ENCODE measurements at places on chromosomes 13 and 19. TPM values are rescaled to one million over a fixed set of nuclear protein-coding genes. Genes with fewer than 3 reads are reported as not detected.

DNA sequence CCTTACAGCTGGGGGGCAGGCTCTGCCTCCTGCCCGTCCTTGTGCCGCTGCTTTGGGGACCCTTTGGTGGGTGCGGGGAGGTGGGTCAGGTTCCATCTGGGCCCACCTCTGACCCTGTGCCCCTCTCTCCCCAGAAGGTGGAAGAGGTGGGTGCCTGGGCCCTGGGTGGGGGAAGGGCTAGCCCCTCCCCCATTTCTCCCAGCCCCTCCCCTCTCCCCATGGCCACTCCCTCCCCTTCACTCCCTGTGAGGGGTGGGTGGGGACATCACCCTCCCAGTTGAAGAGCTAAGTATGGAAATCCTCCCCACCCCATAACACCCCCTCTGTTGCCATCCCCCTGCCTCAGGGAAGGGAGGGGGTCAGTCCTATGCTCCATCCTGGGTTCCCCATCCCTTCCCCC, 14.2 kb downstream of the ARHGEF1 start:
- H3K27ac ChIP-seq: no peak overlapping the region
- no peak for DNase-seq
- no peaks in the 10 kb centered on the region for H3K4me1 ChIP-seq
- no peaks in the 10 kb centered on the region for H3K27me3 ChIP-seq

GRCh38 chr19:19628501-19629134, 598 bp upstream of the LPAR2 start:
- peaks cover 22% of the 10 kb centered on the region for H3K4me1 ChIP-seq
- H3K27me3 ChIP-seq: no peaks in the 10 kb centered on the region
- H3K27ac ChIP-seq: peak overlapping the region; percentile 96
- peaks cover 5% of the 10 kb centered on the region for H3K36me3 ChIP-seq
- H3K4me3 ChIP-seq: peak overlapping the region; percentile 67

DNA sequence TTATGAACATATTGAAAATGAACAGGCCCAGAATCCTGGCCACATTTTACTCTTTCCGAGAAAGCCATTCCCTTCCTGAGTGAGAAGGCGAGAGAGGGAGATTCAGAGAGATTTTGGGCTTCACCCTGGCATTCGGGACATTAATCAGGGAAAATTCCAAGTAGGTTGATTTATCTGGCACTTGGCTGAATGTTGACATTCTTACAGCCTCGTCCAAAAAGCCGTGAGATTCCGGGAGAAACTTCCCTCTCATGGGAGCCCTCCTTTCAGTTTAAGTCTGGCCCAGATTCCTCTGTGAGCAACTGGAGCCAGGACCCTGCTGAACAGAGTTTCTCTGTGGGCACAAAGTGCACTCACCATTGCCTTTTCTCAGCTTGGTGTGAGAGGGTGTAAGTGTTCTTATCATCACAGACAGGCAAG, 129.2 kb upstream of the PEG3 start:
- no peak for DNase-seq
- H3K4me3 ChIP-seq: no peak overlapping the region
- no peaks in the 10 kb centered on the region for H3K4me1 ChIP-seq
- H3K27ac ChIP-seq: no peak overlapping the region

DNA sequence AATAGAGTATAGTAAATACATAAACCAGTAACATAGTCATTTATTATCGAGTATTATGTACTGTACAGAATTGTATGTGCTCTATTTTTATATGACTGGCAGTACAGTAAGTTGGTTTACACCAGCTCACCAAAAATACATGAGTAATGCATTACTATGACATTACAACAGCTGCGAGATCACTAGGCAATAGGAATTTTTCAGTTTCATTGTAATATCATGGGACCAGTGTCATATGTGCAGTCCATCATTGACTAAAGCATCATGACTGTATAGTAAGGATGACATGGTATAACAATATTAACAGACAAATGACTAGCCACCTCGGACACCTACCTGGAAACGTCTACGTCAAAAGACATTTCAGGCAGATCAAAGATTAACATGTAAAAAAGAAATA, 33.6 kb downstream of the ATP7B start:
- H3K27me3 ChIP-seq: no peaks in the 10 kb centered on the region
- no peaks in the 10 kb centered on the region for H3K36me3 ChIP-seq
- no peaks in the 10 kb centered on the region for H3K4me1 ChIP-seq
- H3K4me3 ChIP-seq: no peak overlapping the region
- no peak for DNase-seq

DNA sequence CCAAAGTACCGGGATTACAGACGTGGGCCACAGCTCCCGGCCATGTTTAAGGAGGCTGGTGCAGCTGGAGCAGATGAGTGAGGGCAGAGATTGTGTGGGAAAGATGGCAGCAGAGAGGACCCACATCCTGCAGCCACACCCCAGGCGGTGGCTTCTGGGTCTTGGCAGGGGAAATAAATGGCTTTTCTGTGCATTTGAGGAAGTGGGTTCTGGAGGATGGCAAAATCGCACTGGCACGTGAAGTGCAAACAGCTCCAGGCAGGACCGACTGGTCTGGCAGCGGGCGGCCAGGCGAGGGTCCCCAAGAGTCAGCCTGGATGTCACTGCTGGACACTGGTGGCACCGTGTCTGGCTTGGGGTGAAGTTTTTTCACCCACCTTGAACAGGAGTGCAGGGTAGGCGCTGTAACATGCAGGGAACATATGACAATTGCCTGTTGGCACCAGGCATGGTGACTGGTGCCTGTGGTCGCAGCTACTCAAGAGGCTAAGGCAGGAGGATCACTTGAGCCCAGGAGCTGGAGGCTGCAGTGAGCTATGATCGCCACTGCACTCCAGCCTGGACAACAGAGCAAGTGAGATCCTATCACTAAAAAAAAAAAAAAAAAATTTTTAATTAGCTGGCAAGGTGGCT, 8.4 kb downstream of the B3GNT3 start:
- no peaks in the 10 kb centered on the region for H3K27me3 ChIP-seq
- no peak overlapping the region for H3K4me3 ChIP-seq
- no peak overlapping the region for H3K27ac ChIP-seq
- H3K4me1 ChIP-seq: peaks cover 33% of the 10 kb centered on the region
- H3K36me3 ChIP-seq: peaks cover 1% of the 10 kb centered on the region

- no peak overlapping the region for H3K4me3 ChIP-seq
- H3K36me3 ChIP-seq: no peaks in the 10 kb centered on the region
- peaks cover 25% of the 10 kb centered on the region for H3K4me1 ChIP-seq
- H3K27me3 ChIP-seq: no peaks in the 10 kb centered on the region
- DNase-seq: no peak
Measured at GRCh38 chr13:113851480-113851803, 12.4 kb downstream of the GAS6 start.

DNA sequence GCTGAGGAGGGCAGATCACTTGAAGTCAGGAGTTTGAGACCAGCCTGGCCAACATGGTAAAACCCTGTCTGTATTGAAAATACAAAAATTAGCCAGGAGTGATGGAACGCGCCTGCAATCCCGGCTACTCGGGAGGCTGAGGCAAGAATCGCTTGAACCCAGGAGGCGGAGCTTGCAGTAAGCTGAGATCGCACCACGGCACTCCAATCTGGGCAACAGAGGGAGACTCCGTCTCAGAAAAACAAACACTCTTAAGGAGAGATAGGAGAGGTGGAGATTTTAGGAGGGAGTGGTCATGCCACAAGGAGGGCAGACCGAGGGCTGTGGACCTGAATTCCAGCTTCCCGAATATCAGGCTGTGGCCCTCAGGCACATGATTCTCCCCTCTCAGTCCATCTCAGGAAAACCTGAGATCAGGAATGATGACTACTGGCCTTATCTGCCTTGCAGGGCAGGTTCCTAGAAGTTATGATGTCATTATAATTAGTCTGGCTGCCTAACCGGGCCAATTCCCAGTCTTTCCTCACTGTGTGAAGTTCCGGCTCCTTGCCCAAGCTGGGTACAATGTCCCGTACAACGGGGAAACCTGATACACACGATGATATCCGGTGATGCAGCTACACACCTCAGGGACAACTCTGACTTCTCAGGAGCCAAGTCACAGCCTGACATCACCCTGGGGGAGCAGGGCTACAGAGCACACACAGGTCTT, 2.5 kb downstream of the SLC35E1 start:
- H3K27me3 ChIP-seq: no peaks in the 10 kb centered on the region
- H3K4me3 ChIP-seq: no peak overlapping the region
- peak overlapping the region; percentile 24 for H3K27ac ChIP-seq
- H3K36me3 ChIP-seq: peaks cover 10% of the 10 kb centered on the region
- DNase-seq: no peak

DNA sequence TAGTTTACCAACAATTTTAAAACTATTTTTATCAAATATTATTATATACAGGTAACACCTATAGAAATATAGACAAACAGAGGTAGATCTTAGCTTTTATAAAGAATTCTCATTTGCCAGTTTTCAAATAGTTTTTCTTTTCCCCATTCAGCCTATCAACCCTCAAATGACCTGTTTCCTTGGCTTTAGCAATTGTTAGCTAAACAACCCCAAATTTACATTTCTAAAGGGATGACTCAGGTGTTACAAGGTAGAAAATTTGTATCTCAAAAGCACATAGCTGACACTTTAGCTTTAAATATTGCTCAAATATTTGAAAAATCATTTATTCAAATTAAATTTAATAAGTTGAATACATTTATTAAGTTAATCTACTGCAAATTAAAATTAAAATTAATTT, 1207.2 kb downstream of the SLITRK1 start:
- DNase-seq: no peak
- H3K27ac ChIP-seq: no peak overlapping the region
- H3K36me3 ChIP-seq: no peaks in the 10 kb centered on the region
- H3K27me3 ChIP-seq: no peaks in the 10 kb centered on the region
- no peak overlapping the region for H3K4me3 ChIP-seq

DNA sequence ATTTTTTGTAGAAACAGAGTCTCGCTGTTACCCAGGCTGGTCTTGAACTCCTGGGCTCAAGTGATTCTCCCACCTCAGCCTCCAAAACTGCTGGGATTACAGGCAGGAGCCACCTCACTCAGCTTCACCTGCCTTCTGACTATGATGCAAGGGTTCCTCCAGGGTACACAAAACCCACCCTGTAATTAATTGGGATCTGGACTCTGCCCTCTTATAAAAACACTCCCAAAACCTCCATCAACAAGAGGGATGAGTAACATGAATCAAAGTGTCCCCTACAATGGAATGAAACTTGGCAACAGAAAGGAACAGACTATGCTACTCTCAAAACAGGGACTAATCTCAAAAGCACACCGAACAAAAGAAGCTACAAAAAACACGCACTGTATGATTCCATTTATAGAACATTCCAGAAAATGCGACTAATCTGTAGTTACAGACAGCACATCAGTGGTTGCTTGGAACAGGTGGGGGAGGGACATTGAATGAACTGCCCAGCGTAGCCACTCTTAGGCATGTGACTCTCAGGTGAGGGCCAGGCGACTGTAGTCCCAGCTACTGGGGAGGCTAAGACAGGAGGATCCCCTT, 3.2 kb upstream of the PRR36 start:
- no peak for DNase-seq
- no peak overlapping the region for H3K27ac ChIP-seq
- no peak overlapping the region for H3K4me3 ChIP-seq

- H3K4me3 ChIP-seq: no peak overlapping the region
Measured at GRCh38 chr13:97723655-97724054, 229.8 kb upstream of the IPO5 start.

DNA sequence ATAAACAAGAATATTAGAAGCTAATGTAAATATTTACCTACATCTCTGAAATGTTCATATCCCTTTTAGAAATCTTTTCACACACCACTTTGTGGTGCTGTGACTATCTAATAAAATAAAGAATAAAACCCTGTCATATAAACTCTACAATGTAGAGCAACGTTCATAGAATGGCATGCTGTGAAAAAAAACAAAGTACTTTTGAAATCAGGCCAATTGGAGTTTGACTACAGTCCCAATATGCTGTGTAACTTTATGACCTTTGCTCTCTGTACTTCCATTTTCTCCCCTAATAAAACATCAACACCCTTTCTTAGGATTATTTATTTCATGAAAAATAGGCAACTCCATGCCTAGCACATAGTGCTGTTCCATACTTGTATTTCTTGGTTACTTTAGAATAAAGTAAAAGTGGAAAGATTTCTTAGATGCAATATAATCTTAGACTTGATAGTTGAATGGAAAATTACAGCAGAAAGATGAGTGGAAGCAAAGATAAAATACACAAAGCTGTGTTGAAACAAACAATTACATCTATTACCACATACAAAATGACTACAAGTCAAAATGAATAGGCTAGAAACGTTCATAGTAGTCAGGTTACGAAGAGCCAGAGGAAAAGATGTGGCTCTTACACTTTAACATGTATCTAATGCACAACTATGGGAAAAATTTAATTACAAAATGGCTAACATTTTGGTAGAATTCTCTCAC, 613.2 kb upstream of the SLITRK5 start:
- no peak overlapping the region for H3K4me3 ChIP-seq
- no peaks in the 10 kb centered on the region for H3K27me3 ChIP-seq
- H3K36me3 ChIP-seq: no peaks in the 10 kb centered on the region
- H3K27ac ChIP-seq: no peak overlapping the region

GRCh38 chr19:23996549-23996948, 81.9 kb downstream of the ZNF726 start:
- no peaks in the 10 kb centered on the region for H3K27me3 ChIP-seq
- H3K36me3 ChIP-seq: no peaks in the 10 kb centered on the region
- no peak overlapping the region for H3K27ac ChIP-seq
- no peak overlapping the region for H3K4me3 ChIP-seq

- no peaks in the 10 kb centered on the region for H3K4me1 ChIP-seq
- H3K4me3 ChIP-seq: no peak overlapping the region
- H3K27ac ChIP-seq: no peak overlapping the region
- no peaks in the 10 kb centered on the region for H3K36me3 ChIP-seq
- no peak for DNase-seq
Measured at GRCh38 chr19:31300422-31300821, 48.8 kb downstream of the TSHZ3 start.

DNA sequence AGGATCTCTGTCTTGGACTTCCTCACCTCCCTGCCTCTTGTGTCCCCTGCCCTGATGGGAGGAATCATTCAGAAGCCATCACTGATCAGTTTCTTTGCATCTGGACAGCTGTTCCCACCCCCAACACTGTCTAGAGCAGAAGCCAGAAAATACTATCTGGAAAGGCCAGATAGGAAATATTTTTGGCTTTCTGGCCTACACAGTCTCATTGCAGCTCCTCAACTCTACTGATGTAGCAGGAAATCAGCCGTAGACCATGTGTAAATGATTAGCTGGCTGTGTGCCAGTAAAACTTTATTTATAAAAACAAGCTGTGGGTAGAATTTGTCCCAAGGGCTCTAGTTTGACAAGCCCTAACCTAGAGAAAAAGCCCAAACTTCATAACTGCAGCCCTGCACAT, 5.6 kb downstream of the SIGLEC7 start:
- no peak overlapping the region for H3K4me3 ChIP-seq
- H3K4me1 ChIP-seq: no peaks in the 10 kb centered on the region
- no peak overlapping the region for H3K27ac ChIP-seq
- H3K36me3 ChIP-seq: no peaks in the 10 kb centered on the region
- H3K27me3 ChIP-seq: no peaks in the 10 kb centered on the region
- DNase-seq: no peak

GRCh38 chr19:13865571-13866462, 11.1 kb upstream of the NANOS3 start:
- no peak overlapping the region for H3K27ac ChIP-seq
- DNase-seq: no peak
- no peaks in the 10 kb centered on the region for H3K36me3 ChIP-seq
- H3K4me3 ChIP-seq: peak overlapping the region; percentile 41

Gene KLHL1
- not detected for total RNA-seq

Gene EHD2
- total RNA-seq: 60.5 TPM

Gene RNF113B
- total RNA-seq: not detected

Gene FUT6
- total RNA-seq: not detected

Gene CADM4
- 28.7 TPM for total RNA-seq

Gene NBEA
- total RNA-seq: 4.1 TPM

Gene SMIM24
- not detected for total RNA-seq

Gene NLRP5
- total RNA-seq: 0.30 TPM

Gene ARMC6
- 34.7 TPM for total RNA-seq

Gene MUC16
- 0.12 TPM for total RNA-seq

All from HCT116 (cell line).